Amniotic stem cell (primary cell): ENCODE measurements at places on chromosomes 5 and 9.

GRCh38 chr9:4397917-4398316 is 92.4 kb upstream of the SLC1A1 start:
- no peak for DNase-seq

- no peak for DNase-seq
Measured at GRCh38 chr5:74686962-74687751, 2.1 kb downstream of the HEXB start.

DNA sequence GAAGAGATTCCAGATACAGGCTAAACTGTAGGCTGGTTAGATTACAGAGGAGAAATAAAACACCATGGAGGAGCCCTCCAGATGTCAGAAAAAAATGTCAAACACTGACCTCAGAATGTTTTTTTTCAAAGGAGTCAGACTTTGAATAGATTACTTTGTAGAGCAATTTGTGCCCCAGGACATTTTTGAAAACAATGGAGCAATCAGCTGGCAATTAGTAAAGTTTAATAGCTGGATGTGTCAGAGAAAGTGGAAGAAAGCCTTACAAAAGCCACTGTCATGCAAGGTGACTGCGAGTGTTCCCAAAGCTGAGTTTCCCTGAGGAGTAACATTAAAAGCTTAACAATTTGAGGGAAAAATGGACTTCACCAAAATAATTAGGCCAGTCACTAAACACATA is 417.8 kb upstream of the CTNND2 start:
- no peak for DNase-seq

GRCh38 chr9:89983411-89983810 is 378.6 kb downstream of the GADD45G start:
- no peak for DNase-seq

- DNase-seq: no peak
Measured at GRCh38 chr5:57761513-57761912, 278.9 kb upstream of the ACTBL2 start.

GRCh38 chr9:130426883-130427282 is 17.9 kb upstream of the ASS1 start:
- no peak for DNase-seq

- no peak for DNase-seq
Measured at GRCh38 chr9:121288673-121289025, 20.7 kb downstream of the GSN start.

- DNase-seq: no peak
Measured at GRCh38 chr5:116045821-116046220, 13.5 kb downstream of the ARL14EPL start.

- no peak for DNase-seq
Measured at GRCh38 chr5:158322620-158323019, 463.7 kb upstream of the CLINT1 start.

GRCh38 chr9:31520301-31521085 is 864.0 kb upstream of the ACO1 start:
- DNase-seq: no peak

DNA sequence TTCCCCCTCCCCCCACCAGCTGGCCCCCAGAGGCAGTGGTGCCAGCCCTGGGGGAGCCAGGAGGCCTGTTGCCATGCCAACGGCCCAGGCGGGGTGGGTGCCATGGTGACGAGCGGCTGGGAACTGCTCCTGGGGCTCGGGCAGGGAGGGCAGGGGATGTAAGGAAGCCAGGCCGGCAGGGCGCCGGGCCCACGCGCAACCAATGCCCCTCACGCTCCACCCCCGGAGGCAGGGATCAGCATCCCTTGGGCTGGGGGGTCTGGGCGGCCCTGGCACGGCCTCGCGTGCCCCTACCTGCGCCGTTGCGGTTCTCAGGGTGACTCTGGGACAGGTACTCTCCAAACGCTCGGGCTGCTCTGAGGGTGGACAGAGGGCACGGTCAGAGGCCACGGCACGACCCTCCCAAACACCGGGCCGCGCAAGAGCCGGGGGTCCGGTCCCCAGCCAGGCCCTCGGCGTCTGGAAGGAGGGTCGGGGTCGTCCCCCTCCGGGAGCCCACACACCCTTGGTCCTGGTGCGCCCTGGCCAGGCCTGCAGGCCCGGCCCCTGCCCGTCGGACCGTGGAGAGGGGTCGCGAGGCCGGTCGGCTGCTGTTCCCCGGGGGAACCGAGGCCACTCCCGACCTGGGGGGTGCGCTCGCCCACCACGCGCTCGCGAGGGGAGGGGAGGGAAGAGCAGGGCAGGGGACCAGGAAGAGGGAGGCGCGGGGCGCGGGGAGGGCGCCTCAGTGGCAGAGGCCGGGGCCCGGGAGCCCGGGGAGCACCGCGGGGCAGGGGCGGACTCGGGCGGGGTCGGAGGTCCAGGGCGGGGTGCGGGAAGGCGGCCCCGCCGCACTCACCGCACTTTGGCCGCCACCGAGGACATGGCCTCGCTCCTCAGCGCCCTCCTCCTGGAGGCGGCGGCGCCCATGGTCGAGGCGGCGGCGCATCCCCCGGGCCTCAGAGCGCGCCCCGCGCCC is 661 bp downstream of the NSMF start:
- DNase-seq: no peak

DNA sequence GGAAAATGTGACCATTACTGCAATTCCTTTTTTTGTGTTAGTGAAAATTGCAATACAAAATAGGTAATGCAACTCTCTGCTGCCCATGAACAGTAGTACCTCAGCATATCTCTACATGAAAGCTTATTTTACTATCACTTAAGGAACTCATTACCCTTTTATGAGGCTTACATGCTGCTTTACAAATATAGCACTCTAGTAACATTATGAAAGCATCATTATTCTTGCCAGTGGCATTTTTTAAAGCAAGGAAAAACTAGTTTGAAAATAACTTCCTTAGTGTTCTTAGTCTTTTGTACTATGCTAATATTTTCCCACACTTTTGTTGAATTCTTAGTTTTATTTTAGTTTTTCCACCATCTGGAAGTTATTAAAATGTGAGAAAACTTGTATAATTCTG is 797.3 kb upstream of the ARRDC3 start:
- no peak for DNase-seq

- no peak for DNase-seq
Measured at GRCh38 chr9:108991479-108991878, 21.8 kb downstream of the CTNNAL1 start.

DNA sequence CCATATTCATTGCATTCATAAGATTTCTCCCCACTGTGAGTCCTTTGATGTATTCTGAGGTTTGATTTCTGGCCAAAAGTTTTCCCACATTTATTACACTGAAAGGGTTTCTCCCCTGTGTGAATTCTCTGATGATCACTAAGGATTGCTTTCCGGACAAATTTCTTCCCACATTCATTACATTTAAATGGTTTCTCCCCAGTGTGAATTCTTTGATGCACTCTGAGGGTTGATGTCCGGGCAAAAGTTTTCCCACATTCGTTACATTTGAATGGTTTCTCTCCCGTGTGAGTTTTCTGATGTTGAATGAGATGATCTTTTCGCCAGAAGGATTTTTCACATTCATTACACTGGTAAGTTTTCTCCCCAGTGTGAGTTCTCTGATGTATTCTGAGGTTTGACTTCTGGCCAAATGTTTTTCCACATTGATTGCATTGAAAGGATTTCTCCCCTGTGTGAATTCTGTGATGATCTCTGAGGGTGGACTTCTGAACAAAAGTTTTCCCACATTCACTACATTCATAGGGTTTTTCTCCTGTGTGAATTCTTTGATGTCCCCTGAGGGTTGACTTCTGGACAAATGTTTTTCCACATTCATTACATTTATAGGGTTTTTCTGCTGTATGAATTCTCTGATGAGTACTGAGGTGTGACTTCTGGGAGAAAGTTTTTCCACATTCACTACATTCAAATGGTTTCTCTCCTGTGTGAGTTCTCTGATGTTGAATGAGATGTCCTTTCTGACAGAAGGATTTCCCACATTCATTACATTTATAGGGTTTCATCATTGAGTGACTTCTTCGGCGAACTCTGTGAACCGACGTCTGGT is 18.8 kb downstream of the ZNF510 start:
- no peak for DNase-seq

GRCh38 chr9:12790001-12790400 is 15.2 kb downstream of the LURAP1L start:
- DNase-seq: no peak

DNA sequence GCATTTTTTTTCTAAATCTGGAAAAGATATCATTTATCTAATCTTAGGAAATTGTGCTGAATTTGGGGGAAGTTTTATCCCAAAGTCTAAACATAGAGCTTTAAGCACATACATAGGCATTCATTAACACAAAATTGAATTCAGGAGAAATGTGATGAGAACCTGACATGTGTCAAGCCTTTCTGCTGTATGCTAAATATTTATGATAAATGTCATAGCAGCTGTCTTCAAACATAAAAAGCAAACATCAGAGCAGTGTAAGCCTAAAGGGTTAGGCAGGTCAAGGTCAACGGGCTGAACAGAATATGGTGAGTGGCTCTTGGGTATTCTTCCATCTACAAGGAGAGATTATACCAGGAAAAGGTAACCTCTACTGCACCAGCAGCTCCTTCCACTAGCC is 737.2 kb upstream of the ZNF608 start:
- DNase-seq: no peak
